ENCODE measurements at places on chromosomes 3 and 15.
A peak's percentile ranks its signal among the peaks of the same experiment; 100 is the strongest.

GRCh38 chr15:72421484-72421883, 23.4 kb downstream of the TMEM202 start:
- no peak for DNase-seq

DNA sequence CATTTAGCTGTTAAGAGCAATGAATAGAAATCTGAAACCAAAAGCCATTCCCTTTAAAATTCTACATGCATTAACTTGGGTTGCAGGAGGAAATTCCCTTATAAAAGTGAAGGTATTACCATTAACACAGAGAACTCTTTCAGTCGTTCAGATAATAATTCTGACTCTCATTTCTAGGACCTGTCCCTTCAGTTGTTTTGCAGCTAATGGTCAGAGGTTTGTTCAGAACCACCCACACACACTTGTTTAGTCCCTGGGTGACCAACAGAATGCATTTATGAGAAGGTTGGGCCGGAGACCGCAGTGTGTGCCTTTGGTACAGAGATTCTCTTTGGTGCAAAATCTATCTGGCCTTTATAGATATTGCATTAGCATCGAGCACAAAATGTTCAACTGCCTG, 492.5 kb downstream of the NLGN1 start:
- DNase-seq, result no peak

DNA sequence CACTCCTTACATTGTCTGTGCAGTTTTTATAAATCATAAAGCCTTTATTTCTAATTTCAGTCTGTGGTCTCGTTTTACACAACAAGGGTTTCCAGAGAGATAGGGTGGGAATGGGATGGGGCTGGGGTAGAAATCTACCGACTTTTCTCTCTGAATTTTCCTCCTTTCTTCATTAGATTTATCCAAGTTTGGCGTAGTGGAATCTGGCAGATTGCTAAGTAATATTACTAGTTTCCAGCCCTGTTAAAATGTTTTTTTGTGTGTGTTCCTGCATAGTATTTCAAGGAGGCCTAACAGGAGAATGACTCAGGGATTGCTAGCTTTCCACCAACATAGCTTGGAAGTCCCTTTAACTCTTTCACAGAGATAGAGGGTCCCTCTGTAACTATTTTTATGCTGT, 185.5 kb upstream of the GOLGA6L4 start:
- DNase-seq, result no peak

- no peak for DNase-seq
Measured at GRCh38 chr3:113668015-113668414, 28.4 kb downstream of the USF3 start.

DNA sequence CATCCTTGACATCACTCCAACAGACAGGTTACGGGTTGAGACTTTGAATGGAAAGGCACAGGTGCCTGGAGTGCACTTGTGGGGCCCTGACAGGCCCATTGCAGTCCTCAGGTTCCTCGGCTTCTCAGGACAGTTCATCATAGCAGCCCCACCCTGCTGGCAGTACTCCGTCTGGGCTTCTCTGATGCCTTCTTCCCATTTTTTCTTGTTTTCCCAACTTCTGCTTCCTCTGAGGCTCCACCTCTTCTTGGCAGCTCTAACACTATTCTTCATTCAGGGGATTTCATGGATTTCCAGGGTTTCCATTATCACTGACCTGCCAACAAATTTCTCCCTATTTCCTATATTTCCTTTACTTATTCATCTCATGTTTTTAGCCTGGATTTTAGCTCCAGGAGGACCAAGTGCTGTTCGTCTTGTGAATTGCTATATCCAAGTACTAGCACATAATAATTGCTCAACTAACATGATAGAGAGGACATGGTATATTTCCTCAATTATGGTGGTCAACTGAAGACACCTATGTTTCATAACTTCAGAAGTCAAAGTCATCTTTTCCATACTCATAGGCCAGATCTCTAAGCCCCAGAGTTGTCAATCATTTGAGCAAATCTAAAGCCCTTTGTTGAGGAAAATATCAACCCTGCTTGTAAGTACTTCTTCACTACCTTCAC, 16.2 kb downstream of the NCEH1 start:
- no peak for DNase-seq

GRCh38 chr15:90209591-90209990, 8.5 kb downstream of the SEMA4B start:
- no peak for DNase-seq

DNA sequence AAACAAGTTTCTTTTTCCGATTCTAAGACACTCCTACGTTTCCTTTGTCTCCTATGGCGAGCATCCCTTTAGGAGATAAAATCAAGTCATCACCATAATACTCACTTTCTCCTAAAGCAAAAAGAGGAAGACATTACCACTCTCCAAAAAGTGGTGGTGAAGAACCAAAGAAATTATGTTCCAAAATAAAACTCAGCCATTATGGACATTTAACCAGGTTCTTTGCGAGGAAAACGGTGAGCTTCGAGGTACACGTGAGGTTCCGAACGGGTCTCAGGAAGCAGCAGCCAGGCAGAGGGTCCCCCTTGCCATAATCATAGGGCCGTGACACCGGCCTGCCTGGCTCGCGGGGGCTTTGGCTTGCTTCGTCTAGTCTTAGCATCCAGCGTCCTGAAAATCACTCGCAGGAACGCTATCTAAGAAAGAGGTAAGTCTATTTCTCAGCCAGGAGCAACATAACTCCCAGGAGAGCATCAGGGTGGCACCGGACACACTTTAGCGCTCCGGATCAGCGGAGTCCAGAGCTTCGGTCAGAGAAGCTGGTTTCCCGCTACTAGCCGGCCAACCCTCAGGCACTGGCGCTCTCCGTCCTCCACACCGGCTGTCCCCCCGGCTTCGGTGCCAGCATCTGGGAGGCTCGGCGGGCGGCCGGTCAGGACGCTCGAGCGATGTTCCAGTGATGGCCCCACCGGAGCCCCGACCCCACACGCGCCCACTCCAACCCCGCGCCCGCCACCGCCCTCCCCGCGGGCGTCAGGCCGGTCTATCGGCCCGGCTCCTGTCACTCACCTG, 581 bp downstream of the IP6K1 start:
- DNase-seq, result peak; percentile 63

GRCh38 chr3:122357828-122358702, 25.0 kb downstream of the MIX23 start:
- DNase-seq, result no peak
